ENCODE measurements at places on chromosomes 2 and 18. TPM values are rescaled to one million over a fixed set of nuclear protein-coding genes. Genes with fewer than 3 reads are reported as not detected.

Gene CLEC4F
- not detected for total RNA-seq

Gene CIB4
- not detected for total RNA-seq

Gene SERPINB12
- not detected for total RNA-seq

Gene CKAP2L
- total RNA-seq: 27.2 TPM

Gene SNTG2
- total RNA-seq: not detected

Gene KATNAL2
- total RNA-seq: 0.23 TPM

Gene LAPTM4A
- total RNA-seq: 27.3 TPM

Gene POTEC
- not detected for total RNA-seq

Gene C1QL2
- not detected for total RNA-seq

Gene SERPINB11
- not detected for total RNA-seq

Gene NFE2L2
- 55.8 TPM for total RNA-seq

Measured in activated T-helper 2 cell treated with anti-CD3 and anti-CD28 coated beads, Interferon-gamma antibody, Interleukin-2, Interleukin-4, amounts not matched to agents 10 μg/mL and 5 μg/mL and 100 μg/mL, durations not matched to agents 14 hours and 24 hours and 36 hours (primary cell).